Lung (tissue), 17 donors: ENCODE measurements at places on chromosomes 6 and 20.

DNA sequence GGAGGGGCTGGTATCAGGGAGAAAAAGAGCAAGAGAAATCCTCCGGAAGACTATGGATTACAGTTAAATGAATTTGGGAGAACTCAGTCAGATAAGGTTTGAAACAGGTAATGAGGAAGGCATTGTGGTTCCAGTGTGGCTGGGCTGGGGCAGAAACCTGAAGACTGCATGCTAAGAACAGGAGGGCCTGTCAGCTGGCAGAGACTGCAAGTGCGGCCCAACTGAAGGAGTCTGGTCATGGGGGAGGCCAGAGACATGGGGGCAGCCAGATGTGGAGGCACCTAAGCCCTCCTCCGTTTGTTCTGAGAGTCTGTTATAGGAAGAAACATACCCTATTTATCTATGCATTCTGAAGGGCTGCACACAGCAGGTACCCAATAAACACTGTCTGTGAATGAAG lies 16.6 kb downstream of the TFB1M start:
- DNase-seq, result no peak

DNA sequence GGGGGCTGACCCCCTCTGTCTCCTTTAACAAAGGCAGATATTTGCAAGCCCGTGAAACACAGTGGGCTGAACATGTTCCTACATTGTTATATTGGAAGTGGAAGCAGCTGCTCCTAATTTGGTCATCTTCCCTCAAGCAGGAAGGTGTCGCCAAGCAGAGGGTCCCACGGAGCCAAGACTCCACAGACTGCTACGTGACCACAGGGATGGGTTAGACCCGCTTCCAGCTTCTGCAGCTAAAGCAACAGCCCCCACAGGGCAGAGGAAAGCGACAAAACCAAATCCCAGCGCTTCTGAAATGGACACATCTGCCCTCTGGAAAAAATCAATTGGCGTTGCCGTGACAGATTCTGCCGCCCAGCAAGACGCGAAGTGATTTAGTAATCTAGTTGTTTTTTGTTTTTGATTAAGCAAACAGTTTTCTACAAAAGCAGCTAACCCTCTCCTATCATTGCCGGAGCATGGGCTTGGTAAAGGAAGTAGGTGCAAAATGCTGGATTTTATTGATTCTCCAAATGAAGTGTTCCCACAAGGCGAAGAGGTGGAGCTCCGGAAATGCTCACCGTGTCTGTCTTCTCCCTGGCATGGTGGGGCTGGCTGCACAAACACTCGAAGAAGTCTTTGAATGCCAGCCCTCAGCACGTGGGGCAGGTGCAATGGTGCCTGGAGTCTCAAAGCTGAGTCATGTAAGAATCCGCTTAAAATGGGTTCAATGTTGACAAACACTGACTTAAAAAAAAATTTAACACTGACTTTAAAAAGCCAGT lies 79.4 kb upstream of the FRMD1 start:
- DNase-seq, result peak; percentile 64

DNA sequence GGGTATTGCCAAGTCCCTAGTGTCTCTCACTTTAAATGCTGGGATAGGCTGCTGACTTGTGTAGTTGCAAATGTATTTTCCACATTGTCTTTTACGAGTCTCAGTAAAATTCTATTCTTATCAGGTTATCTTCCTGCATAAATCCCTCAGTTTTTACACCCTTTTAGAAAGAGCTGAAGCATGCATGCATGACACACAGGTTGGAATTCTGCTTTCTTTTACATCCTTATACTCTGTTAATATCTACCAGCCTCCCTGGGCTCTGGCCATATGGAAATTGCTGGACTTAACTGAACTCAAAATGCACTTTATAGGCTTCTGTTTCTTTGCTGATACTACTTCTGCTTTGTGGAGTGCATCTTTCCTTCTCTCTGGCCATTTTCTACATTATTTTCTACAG lies 477.4 kb downstream of the FRK start:
- DNase-seq, result no peak

- no peak for DNase-seq
Observed at GRCh38 chr6:31352310-31352682, 4.7 kb downstream of the HLA-B start.

DNA sequence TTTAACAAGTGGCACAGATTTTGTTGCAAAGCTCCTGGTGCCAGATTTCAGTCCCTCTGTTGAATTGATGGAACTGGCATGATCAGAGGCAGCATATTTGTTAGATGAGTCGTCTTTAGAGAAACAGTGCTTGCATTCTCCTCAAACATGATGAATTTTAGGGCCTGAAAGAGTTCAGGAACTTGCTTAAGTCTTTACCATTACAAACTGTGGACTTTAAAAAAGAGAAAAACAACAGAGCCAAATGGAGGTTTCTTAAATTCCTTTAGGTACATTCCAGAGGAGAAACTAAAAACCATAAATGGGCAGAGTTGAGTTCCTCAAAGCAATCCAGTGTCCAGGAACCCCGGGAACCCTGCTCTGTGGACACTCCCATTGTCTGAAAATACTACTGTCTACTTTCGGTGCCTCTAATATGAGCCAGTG lies 2.5 kb downstream of the GTF2H5 start:
- DNase-seq, result no peak

- no peak for DNase-seq
Observed at GRCh38 chr6:118387921-118388701, 160.0 kb upstream of the PLN start.

DNA sequence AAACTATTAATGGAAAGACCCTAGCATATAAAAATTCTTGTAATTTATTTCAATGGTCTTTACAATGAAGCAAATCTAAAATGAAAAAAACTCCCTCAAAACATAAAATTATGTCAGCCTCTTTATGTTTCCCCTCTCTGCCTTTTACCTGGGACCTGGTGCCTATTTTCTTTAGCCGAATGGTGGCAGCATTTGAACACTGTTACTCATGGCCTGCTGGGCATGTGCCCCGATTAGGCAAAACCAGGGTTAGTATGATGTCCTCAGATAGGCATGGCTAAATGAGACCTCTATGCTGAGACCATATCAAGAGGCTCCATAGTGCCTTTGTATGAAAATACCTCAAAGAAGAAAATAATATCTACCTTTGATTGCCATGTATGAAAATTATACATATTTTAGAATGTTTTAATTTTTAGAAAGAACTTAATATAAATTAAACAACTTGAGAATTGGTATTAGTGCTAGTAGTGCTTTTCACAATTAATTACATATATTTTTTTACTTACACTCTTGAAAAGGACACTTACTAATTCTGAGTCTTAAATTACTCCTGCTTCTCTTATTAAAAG lies 22.5 kb upstream of the C6orf58 start:
- DNase-seq, result peak; percentile 12
